ENCODE measurements at places on chromosomes 2 and 18.

DNA sequence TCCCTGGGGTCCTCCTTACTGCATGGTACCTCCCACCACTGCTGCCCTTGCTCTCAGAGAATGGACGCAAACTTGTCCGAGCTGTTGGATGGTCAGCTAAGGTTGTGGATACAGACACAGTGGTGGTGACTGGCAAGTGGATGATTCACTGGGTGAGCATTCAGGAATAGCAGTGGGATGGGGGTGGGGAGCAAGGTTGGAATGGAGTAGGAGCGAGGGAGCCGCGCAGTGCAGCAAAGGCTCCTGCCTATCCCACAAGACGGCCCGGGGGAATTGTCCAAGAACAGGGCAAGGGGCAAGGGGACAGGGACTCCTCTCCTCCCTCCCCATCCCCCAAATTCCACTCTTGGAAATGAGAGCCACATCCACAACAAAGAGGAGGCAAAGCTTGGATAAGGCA, 102.2 kb downstream of the PIEZO2 start:
- no peak for DNase-seq

DNA sequence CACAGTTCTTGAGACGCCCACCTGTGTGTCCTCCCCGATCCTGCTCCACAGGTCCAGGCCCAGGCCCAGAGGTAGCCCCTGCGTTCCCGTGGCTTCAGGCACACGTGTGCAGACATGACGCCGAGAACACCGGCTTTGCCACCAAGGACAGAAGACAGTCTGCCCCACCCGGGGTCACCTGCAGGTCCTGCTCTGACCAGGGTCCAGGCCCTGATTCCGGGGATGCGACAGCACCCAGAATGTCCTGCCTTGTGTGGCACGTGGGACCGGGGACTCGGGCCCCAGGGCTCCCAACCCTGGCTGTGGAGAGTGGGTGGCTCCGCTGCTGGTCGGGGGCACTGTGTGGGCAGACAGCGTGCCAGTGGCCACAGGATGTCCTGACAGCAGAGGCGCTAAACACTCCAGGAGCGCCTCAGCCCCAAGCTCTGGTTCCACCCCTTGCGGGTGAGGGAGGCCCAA, 36.9 kb downstream of the ADI1 start:
- no peak for DNase-seq

GRCh38 chr2:222518570-222519381, 94.4 kb downstream of the SGPP2 start:
- DNase-seq = no peak

GRCh38 chr2:233063269-233063975, 3.3 kb downstream of the INPP5D start:
- no peak for DNase-seq

DNA sequence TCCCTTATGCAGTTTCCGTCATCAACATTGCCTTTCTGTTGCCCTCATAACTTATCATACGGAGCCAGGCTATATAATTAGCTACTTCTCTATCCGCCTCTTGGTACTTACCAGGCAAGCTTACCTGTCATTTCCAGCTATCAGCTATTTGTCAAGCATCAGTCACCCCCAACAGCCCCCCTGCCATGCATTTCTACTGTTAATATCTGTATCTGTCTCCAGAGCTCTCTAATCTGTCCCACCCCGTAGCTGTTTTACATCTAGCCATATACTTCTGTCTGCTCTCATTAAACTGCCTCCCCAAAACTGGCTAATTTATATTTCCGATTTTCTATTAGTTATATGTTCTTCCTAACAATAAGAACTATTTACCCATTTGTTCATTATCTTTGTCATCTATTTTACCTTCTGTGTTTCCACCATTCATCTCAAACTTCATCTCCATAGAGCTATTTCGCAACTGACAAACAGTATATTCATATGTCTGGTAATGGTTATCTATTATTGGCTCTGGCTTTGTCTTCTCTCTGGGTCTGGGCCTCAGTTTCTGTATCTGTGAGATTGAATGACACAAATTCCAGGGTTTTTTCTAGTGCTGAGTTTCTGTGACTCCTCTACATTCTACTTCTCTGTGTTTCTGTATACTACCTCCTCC, 9.6 kb downstream of the EMX1 start:
- no peak for DNase-seq

GRCh38 chr2:24818721-24819167, 25.5 kb downstream of the CENPO start:
- no peak for DNase-seq

DNA sequence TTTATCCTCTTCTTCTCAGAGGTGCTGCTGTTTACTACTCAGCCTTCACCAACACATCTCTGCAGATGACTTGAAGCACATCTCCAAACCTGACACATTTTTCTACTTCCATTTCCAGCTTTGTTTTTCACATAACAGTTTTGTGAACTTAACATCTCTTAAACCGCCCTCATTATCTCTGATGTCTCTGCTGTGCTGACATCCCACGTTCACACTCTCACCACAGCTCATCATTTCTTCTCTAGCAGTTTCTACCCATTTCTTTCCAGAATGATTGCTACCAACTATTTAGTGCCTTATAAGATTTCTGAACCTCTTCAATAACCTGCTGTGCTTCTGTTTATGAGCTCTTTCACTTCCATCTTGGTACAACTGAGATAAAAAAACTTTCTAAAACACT, 238.0 kb downstream of the PTPRM start:
- no peak for DNase-seq

DNA sequence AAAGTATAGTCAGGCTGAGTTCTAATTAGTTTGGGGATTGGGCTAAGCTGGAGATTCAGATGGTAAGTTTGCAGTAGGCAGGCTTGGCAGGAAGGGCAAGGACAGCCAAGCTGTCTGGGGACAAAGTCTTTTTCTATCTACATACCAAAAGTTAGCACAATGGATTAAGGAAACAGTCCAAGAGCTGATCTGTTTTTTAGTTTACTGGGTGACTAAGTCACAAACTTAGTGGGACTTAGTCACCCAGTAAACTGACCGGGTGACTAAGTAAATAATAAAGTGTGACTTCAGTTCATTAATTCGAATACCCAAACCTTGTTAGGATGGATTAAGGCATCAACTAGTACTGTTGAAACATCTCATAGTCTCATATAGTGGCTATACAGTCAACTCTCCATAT, 1386.0 kb upstream of the CELF4 start:
- no peak for DNase-seq

DNA sequence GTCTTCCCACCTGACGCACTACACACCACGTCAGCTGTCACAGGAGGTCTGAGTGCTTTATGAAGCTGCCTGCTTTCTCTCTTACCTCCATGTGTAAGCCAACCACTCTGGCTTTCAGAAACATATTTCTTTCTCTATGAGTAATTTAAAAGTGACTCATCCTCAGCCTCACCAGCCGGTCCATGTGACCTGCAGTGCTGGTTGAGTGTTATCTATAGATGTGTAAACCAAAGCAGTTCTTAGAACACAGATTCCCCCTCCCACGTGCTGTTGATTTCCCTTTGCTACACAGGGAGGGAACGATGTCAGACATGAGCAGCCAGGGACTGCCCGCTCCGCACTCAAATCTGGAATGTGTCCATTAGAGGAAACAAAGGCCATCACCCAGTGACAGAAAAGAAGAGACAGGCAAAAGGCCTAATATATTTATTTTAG, 157.8 kb downstream of the BCL2 start:
- no peak for DNase-seq

GRCh38 chr2:79025421-79025820, at the start of gene REG3G:
REG3G (plus strand) TSS chr2:79025702; CDS start chr2:79026094, 392 bp downstream.
- DNase-seq = no peak

- no peak for DNase-seq
Measured at GRCh38 chr2:33655626-33656320, 56.7 kb upstream of the FAM98A start.

GRCh38 chr2:6771634-6772611, 93.8 kb downstream of the CMPK2 start:
- DNase-seq = no peak

- no peak for DNase-seq
Measured at GRCh38 chr2:204407204-204408014, 137.9 kb upstream of the PARD3B start.

DNA sequence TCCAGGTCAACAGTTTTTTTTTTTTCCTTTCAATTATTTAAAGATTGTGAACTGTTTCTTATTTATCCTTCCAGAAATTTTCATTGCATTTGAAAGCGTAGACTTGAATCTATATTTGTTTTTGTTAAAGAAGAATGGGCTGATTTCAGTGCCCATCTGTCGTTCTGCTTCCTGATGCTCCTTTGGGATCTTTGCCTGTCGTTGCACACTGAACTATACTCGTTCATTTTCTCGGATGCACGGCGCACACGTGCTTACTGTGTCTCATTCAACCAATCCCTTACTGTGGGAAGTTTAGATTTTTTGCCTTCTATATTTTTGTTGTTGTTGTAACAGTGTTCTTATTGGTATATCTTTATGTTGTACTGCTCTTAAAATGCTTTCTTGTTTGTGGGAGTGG, 149.7 kb downstream of the VAPA start:
- no peak for DNase-seq
